Stimulated activated CD4-positive, alpha-beta T cell treated with anti-CD3 and anti-CD28 coated beads, Interleukin-4, amount 100 ng/mL, for 48 hours (primary cell): ENCODE measurements at places on chromosomes 12 and 14.

DNA sequence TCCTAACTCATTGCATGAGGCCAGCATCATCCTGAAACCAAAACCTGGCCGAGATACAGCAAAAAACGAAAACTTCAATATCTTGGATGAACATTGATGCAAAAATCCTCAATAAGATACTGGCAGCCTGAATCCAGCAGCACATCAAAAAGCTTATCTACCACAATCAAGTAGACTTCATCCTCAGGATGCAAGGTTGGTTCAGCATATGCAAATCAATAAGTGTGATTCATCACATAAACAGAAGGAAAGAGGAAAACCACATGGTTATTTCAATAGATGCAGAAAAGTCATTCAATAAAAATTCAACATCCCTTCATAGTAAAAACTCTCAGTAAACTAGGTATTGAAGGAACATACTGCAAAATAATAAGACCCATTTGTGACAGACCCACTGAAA is 56.5 kb upstream of the PPFIA2 start:
- no peak for DNase-seq

DNA sequence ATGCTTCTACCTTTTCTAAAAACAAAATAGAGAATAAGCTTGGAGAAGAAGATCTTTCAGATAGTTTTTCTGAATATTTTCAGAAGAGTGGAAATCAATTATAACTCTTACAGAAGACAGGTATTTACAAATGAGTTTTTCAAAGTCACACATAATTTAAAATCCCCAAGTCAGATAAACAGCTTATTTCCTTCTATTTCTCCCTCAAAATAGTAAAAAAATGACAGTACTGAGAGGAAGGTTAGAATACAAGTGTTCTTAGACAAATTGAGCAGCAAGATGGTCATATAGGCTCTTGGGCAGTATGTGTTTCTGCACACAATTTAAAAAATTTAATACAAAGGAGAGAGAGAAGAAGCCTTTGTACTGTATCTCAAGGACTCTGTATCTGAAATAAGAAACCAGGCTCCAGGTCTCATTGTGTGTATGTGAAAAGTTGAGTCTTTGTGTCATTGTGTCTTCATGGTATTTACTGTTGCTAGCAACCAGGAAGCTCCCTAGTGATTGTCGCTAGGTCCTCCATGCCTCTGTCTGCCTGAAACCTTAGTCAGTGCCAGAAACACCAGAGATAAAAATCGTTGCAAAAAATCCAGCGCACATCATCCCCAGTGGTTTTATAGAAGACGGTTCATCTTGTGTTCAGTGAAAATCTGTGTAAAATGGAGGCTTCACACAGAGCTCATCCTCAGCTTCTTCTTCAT is 12.9 kb upstream of the TUBA1A start:
- DNase-seq: no peak

GRCh38 chr12:69688471-69689427 is 10.4 kb downstream of the BEST3 start:
- DNase-seq: peak; percentile 3

DNA sequence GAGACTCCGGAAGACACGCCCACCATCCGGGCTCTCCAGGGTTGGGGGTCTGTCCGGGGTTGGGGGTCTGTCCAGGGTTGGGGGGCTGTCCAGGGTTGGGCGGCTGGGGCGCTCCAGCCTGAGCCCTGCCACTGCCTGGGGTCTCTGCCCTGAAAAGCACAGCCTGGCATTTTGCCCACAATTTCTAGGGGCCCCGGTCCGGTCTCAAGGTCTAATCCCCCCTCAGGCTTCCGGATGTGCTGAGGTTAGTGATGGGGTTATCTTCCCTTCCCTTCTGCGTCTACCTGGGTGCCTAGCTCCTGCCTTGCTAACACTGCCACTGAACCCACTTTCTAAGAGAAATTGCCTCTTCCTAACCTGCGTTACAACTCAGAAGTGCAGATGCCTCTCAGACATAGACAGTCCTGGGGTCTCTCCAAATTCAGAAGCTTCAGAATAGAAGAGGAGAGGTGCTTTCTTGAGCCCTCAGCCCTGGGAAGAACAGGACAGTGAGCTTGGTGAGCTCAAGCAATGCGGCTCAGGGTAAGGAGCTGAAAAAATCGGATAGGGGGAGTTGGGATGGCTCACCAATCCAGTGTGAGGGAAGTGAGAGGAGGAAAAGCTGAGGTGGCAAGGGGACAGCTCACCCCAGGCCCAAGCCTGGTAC is 5.7 kb downstream of the LHX5 start:
- DNase-seq: no peak

GRCh38 chr12:11500188-11500860 is 105.0 kb upstream of the PRB2 start:
- DNase-seq: peak; percentile 68

- no peak for DNase-seq
These were observed 18.1 kb downstream of the KRT85 start for GRCh38 chr12:52349196-52349595.

DNA sequence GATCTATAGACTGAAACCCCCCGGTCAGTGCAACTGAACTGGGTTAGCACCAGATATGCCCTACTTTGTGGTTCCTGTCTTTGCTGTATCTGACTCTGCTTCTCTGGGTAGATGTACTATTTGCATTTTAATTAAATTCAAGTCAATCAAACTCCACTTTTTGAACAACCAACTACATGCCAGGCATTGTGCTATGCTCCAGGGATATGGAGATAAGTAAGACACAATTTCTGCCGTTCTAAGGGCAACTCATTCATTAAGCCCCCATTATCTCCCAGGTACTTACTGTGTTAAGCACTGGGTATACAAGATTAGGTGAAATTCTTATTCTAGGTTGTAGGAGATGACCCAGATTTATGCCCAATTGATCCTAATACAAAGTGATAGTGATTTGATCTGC is 62.7 kb upstream of the JDP2 start:
- DNase-seq: no peak

DNA sequence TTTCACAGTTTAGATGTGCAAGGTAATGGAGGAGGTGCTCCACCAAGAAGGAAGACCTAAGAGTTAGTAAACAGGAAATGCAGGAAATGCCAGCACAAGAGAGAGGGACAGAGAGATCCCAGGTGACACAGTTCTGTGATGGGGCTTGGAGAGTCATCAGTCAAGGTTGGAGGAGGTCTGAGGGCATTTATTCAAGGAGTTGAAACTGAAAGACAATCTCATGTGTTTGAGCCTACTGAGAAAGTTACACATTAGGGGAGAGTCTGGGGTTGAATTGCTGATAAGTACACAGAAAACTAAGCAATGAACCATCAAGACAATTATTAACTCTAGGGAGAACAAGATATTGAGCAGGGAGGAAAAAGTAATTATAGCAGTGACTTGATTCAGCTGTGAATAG is 138.5 kb downstream of the ANO6 start:
- no peak for DNase-seq

GRCh38 chr14:24692382-24693352 is 58.7 kb upstream of the GZMB start:
- no peak for DNase-seq

DNA sequence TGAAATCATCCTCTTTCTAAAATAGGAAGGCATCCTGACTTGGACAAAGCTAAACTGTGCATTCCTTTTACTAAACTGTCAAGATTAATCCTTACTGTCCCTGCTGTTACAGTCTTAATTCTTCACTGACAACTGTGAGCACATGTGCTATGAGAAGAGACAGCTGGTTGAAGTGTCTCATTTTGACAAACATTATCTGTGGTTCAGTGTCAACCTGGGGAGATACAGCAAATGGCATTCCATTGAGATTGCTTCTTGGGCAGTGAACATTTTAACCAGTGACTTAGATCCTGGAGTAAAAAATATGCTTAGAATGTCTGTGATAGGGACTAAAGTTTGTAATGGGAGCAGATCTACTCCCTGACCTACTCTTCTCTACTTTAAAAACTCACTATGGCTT is 552.6 kb upstream of the ATP2B1 start:
- no peak for DNase-seq

- no peak for DNase-seq
These were observed 159.2 kb downstream of the CALM1 start for GRCh38 chr14:90556012-90556477.

DNA sequence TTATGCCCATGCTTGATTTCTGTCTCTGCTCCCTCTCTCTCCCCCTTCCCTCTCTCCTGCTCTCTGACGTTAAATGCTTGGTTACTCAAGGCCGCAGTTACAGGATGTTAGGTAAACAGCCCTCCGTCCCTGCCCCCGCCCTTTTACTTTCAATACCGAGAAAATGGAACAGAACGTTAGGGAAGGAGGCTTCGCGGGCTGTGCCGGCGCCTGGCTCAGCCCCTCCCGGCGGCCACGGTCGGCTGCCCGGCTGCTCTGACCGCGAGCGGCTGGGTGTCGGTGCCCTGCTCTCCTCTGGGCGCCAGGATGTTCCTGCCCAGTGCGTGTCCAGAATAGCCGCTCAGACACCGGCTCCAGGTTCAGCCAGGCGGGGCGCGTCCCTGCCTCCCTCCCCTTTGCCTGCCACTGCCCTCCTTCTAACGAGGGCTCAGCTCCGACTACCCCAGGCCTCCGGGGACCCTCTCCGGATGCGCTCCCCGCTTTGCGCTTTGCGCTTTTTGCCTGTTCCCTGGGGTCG is 166.1 kb downstream of the ADCK1 start:
- no peak for DNase-seq

GRCh38 chr12:111434680-111435338 is 29.1 kb downstream of the SH2B3 start:
- DNase-seq: peak; percentile 70

- no peak for DNase-seq
These were observed 183.8 kb upstream of the ATP2B1 start for GRCh38 chr12:89892436-89892835.

GRCh38 chr12:64666054-64666914 is 56.0 kb downstream of the RASSF3 start:
- no peak for DNase-seq

GRCh38 chr14:58864751-58865513 is 227.2 kb downstream of the DACT1 start:
- DNase-seq: no peak

- no peak for DNase-seq
These were observed 112.7 kb downstream of the SCARB1 start for GRCh38 chr12:124750787-124751471.

- no peak for DNase-seq
These were observed 52.4 kb downstream of the RFLNA start for GRCh38 chr12:124347335-124347734.

GRCh38 chr12:100141998-100142850 is 450 bp downstream of the BLTP3B start:
- peak; percentile 21 for DNase-seq

GRCh38 chr12:57551637-57552305 is 1.9 kb downstream of the KIF5A start:
- DNase-seq: no peak

- DNase-seq: no peak
These were observed 39.7 kb downstream of the FMNL3 start for GRCh38 chr12:49667325-49668090.

DNA sequence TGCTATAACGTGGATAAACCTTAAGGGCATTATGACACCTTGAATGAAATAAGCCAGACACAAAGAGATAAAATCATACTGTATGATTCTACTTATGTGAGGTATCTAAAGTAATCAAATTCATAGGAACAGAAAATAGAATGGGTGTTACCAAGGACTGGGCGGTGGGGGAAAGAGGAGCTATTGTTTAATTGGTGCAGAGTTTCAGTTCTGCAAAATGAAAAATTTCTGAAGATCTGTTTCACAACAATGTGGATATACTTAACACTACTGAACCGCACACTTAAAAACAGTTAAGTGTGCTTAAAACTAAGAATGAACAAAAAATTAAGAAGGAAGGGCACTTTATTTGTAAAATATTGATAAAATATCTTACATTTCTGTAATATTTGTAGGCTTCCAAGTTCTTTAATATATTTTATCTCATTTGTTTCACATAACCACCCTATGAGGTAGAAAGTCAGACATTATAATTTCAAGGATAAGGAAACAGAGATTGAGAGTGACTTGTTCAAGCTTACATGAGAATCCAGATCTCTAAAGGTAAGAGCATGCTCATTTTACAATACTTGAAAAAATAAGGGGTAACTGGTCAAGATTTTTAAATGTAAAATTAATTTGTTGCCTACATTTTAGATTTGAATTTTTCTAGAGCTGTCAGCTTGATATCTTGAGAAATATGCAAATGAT is 14.9 kb downstream of the LTA4H start:
- DNase-seq: no peak

GRCh38 chr14:77722301-77722700 is 14.4 kb downstream of the SLIRP start:
- DNase-seq: no peak

- no peak for DNase-seq
These were observed 116.8 kb downstream of the GLT1D1 start for GRCh38 chr12:128970110-128970509.

GRCh38 chr14:73731111-73731510 is 16.9 kb upstream of the PNMA1 start:
- no peak for DNase-seq

DNA sequence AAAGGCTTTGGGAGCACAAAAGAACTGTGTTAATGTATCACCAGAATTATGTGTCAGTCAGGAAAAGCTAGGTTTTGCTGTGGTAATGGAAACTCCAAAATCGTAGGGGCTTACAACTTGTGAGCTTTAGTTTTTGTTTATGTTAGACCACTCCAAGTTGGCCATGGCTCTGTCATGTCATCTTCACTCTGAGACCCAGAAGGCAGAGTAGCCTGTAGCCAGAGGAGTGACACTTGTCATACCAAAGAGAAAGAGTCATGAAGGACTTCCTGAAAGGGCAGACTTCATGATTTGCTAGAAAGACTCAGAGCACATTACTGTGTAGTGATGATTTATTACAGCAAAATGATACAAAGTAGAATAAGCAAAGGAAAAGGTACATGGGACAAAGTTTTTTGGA is 133.6 kb upstream of the SSTR1 start:
- no peak for DNase-seq

GRCh38 chr12:111297703-111298426 is 71.0 kb downstream of the PHETA1 start:
- no peak for DNase-seq

GRCh38 chr12:55929306-55929791 is 1.6 kb upstream of the DGKA start:
- DNase-seq: peak; percentile 71

DNA sequence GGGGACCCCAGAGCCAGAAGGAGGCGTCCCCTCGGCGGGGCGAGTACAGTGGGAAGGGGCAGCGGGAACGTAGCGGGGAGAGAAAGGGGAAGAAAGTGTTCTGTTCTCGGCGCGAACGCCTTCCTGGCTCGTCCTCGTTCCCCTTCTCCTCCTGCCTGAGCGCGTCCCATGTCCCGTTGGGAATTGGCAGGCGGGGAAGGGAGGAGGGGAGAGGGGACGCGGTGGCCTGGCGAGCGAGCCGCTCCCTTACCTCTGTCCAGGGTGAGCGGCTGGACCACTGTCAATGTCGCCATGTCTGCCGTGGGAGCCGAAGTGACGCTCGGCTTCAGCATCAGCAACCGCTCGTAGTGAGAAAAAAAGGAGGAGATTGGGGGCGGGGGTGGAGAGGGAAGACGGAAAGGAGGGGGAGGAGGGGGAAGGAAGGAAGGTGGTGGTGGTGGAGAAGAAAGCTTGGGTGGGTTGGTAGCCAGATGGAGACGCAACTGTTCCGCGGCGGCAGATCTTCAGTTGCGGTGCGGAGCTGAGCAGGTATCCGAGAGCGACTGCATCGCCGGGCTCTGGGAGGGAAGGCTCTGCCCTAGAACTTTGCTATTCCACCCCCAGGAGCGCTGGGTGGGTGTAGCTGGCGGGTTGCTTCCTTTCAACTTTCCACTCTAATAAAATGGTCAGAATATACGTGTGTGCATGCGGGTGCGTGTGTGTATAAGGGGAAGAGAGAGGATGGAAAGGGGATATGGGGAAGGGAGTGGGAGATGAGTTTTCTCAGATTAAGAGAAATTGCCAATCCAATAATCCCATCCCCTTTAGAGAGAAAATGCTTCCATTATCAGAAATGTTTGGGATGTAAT is at the start of gene LIN7A:
TSS of gene LIN7A (minus strand) at position 544 of the 848 bp plus-strand sequence. CDS start at position 332, 212 bp downstream.
- DNase-seq: no peak
